Kidney (tissue), 22 donors: ENCODE measurements at places on chromosomes 12 and 14.

GRCh38 chr12:58583529-58583928 is 336.8 kb downstream of the LRIG3 start:
- DNase-seq = no peak

- no peak for DNase-seq
These were observed 97.8 kb downstream of the ETNK1 start for GRCh38 chr12:22722779-22723178.

- no peak for DNase-seq
These were observed 31.9 kb upstream of the MON2 start for GRCh38 chr12:62434494-62435302.

- DNase-seq = no peak
These were observed 96.1 kb downstream of the PPHLN1 start for GRCh38 chr12:42421844-42422779.

DNA sequence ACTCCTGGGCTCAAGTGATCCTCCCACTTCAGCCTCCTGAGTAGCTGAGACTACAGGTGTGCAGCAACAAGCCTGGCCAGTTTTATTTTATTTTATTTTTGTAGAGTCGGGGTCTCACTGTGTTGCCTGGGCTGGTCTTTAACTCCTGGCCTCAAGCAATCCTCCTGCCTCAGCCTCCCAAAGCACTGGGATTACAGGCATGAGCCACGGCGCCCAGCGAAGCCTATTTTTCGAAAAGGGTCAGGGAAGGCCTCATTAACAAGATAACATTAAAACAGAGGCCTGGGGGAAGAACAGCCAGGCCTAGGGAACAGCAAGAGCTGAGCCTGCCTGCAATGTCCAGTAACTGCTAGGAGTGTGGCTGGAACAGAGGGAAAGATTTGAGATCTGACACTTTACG is 36.1 kb upstream of the VRK1 start:
- no peak for DNase-seq

DNA sequence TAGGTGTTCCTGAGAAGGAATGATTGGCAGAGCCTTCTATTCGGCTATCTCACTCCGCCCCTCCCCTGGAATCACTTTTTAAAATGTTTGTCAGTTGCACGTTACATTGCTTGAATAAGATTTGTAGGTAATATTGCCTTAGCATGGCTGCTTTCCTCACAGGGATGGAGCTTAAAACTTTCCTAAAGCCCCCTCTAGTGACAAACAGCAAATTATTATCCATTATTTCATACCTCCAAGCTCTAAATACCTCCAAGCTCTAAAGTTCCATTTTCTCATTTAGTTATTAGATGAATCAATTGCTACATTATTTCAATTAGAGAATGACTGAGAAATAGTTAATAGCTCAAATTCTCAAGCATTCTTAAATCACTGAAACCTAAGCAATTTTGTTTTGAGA is 5.1 kb upstream of the SPATA7 start:
- peak; percentile 9 for DNase-seq

GRCh38 chr12:39846971-39847650 is 227.5 kb upstream of the ABCD2 start:
- no peak for DNase-seq

GRCh38 chr12:106213662-106214061 is 34.2 kb downstream of the CKAP4 start:
- DNase-seq = peak; percentile 42

DNA sequence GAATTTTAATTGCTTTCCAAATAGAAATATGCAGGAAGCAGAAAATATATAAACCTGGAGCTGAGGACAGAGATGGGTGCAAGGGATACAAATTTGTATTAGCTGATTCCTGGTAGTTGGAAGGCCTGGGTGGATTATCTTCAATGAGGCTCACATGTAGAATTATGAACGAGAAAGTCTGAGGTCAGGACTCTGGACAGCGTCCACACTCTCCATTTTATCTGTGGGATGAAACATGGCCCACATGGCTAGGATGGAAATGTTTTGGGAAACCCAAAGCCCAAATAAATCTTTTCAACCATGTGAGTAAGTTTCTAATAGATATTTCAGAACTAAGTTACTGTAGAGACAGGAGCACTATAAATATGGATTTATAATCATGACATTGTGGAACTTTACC is 256.1 kb downstream of the APAF1 start:
- DNase-seq = no peak

GRCh38 chr14:96380735-96381134 is 11.2 kb upstream of the AK7 start:
- DNase-seq = no peak

GRCh38 chr12:30795410-30796312 is 40.9 kb upstream of the CAPRIN2 start:
- peak; percentile 90 for DNase-seq

GRCh38 chr12:13383379-13383778 is 186.9 kb downstream of the EMP1 start:
- DNase-seq = no peak

DNA sequence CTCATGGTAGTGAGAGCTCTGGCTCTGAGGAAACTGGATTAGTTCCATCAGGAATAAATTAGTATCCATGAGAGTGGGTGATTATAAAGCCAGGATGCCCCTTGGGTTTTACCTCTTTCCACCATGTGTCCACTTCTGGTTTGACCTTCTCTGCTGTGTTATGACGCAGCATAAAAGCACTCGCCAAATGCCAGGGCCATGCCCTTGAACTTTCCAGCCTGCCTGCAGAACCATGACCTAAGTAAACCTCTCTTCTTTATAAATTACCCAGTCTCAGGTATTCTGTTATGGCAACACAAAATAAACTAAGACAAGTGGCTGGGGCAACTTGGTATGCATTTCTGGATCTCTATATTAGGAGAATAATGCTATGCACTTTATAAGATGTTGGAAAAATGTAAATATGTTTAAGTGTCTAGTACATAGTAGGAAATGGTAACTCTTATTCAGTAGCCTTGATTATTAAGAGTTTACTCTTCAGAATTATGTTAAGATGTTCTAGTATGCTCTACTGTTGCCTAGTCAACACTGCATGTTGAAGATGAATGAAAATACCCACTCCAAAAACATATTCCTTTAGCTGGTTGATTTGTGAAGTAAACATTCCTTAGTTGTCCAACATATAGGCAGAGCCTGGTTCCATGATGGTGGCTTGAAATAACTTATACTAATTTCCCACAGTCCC is 455.6 kb upstream of the TMPO start:
- no peak for DNase-seq

DNA sequence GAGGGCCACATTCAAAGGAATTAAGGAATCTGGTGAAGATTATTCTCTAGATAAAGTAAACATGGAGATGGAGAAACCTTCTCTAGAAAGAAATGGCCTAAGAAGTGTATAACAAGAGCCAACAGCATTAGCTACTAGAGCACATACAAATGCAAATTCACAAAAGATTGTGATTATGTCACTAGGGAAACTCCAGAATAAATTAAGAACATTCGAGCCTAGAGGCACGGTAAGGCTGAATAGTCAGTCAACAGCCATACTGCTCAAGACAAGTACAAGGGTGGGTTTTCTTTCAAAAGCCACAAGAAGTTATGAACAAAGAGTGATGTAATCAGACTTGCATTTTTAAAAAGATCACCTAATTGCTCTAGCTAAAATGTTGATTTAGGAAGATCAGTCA is 25.4 kb downstream of the PPP4R3A start:
- DNase-seq = no peak

DNA sequence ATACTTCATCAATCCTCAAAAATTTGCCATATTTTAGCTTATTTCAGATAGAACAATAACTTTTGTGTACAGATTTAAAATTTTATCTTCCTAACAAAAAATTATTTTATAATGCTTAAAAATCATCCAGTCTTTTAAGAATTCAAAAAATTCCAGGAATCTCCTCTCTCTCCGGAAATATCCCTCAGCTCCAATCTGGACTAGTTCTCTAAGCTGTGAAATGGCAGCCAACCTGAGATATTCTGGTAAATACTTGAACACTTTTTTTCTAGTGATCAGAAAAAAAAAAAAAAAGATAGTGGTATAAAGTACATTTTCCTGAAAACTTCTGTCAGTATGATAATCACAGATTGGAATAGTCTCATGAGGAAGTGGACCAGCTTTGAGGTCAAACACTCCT is 57.6 kb downstream of the SSPN start:
- no peak for DNase-seq

DNA sequence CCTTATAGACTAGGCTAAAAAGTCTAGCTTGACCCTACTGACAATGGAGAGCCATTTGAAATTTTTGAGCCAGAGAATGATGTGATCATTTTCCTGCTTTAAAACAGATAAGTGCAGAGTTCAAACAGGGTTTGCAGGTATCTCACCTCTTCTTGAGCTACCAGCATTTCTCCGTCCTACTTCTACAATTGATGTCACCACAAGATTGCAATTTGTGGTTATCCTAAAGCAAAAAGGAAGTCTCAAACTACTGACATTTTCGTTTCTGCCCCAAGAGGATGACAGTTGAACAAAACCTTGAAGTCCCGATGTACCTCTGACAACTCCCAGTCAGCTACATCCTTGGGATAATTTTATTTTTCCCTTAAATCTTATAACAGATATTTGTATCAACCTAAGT is 86.7 kb downstream of the PTGER2 start:
- DNase-seq = no peak

- no peak for DNase-seq
These were observed 386.2 kb downstream of the DIO2 start for GRCh38 chr14:79825046-79825521.

DNA sequence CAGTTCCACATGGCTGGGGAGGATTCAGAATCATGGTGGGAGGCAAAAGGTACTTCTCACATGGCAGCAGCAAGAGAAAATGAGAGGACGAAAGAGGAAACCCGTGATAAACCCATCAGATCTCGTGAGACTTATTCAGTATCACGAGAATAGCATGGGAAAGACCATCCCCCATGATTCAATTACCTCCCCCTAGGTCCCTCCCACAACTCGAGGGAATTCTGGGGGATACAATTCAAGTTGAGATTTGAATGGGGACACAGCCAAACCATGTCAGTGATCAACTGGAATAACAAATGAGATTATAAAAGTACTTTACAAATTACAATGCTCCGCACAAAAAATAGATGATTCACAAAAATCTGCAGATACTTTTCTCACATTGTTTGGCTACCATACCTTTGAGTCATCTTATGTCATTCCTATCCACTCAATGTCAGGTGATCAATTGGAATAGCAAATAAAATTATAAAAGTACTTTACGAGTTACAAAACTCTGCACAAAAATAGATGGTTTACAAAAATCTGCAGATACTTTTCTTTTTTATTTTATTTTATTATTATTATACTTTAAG is 338.9 kb downstream of the C12orf50 start:
- DNase-seq = no peak

DNA sequence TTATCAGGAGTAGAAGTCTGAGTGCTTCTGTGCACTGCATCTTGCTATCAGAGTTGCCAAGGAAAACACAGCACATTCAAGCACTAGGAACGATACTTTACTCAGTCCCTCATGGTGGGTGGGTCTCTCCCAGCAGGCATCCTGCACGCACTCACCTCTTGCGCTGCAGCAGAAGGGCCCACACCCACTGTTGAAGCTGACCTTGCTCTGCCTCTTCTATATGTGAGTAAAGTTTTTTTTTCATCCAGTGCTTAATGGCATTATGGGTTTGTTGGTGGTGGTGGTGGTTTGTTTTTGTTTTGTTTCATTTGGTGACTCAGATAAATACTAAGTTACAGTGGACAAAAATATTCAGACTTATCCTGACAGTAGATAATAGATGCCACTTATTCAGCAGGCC is 348.5 kb downstream of the EGLN3 start:
- no peak for DNase-seq

DNA sequence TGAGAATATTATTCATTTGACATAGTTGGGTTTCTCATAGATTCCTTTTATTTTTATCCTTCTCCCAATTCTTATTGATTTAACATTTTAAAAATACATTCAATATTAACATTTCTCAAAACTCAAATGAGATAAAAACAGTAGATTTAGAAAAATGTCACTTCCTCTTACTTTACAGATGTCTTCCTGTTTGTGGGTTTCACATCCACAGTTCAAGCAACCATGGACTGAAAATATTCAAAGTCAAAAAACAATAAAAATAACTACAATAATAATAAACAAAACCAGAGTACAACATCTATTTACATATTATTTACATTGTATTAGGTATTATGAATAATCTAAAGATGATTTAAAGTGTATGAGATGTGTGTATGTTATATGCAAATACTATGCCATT is 111.3 kb upstream of the SLC16A7 start:
- no peak for DNase-seq

GRCh38 chr12:69397978-69398377 is 38.4 kb downstream of the YEATS4 start:
- no peak for DNase-seq

DNA sequence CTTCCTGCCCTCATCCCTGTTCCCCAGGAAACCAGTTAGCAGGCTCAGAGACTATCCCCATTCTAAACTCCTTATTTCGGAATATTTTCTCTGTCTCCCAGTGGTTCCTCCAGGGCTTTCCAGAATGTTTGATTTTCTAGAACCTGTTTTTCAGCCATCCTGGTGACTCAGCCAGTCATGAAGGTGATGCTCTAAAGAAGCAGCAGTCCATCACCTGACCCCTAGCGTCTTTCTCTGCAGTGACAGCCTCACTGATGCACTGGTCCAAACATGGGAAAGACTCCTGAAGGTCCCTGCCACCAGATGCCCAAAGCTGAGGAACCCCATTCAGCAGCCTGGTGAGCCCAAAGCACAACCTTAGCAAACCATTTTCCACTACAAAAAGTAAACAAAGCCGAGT is 212.6 kb downstream of the PHETA1 start:
- DNase-seq = no peak

- DNase-seq = no peak
These were observed 8.1 kb upstream of the SLC15A5 start for GRCh38 chr12:16285586-16285985.

GRCh38 chr14:54589076-54589475 is 22.1 kb downstream of the SAMD4A start:
- DNase-seq = no peak

- DNase-seq = no peak
These were observed 25.7 kb downstream of the R3HDM2 start for GRCh38 chr12:57404966-57405640.

GRCh38 chr14:55354500-55354899 is 57.1 kb downstream of the ATG14 start:
- DNase-seq = peak; percentile 70

DNA sequence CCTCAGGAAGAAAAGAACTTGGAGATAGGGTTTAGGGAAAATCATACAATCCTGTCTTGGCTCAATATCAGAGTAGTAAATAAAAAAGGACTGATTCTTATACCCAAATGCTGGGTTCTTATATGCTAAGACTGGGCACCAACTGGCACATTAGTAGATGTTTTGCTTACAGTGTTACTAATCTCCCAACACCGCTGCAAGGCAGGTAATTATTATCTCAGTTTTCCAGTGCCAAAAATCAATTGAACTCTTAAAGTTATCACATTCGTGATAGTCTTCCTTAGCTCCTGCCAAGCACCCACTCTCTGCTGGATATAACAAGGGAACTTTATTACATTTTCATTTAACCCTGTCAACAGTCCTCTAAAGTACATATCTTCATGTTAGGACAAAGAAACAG is 25.0 kb upstream of the HIGD1C start:
- no peak for DNase-seq

DNA sequence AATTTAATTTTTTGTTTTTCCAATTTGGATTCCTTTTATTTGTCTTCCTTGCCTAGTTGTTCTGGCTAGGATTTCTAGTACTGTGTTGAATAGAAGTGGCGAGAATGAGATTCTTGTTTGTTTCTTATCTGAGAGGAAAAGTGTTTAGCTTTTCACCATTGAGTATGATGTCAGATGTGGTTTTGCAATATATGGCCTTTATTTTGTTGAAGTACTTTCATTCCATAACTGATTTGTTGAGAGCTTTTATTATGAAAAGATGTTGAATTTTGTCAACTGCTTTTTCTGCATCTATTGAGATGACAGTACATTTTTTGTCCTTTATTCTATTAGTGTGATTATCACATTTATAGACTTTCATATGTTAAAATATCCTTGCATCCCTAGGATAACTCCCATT is 462.0 kb downstream of the CCDC91 start:
- DNase-seq = no peak
